Stimulated activated CD8-positive, alpha-beta memory T cell treated with anti-CD3 and anti-CD28 coated beads, Interleukin-4, amount 100 ng/mL, for 1 hour (primary cell): ENCODE measurements at places on chromosomes 6 and 20.

DNA sequence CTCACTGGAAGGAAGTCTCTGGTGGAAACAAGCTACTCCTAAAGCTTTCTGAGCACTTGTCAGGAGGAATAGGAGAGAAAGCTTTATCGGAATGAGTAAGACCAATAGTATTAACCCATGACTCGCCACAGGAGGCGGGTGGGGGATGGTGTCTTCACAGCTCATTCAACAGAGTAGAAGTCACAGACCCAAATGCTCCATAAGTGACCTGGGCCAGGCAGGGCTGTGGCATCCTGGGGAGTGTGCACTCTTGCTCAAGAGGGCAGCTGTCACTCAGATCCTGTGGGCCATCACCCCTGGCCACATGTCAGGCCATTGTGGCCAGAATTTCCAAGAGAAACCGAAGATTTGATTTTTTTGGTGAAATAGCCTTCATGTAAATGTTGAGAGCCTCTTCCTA, 116.0 kb downstream of the SYCP2 start:
- no peak for DNase-seq

DNA sequence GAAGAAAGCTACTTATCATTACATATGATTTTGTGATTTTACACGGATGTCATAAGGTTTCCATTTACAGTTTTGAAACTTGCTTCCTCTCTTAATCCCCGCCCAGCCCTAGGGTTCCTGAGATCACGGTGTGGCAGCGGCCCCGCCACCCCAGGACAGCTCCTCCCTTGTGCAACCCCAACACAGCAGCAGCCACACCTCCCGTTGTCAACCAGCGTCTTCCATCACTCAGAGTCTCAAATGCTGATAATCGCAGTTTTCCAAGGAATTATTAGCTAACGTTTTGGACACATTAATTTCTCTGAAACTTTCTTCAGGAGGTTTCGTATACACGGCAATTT, 204.8 kb downstream of the THBS2 start:
- no peak for DNase-seq

GRCh38 chr6:21067521-21067920, 526.0 kb upstream of the SOX4 start:
- DNase-seq: no peak

- no peak for DNase-seq
Measured at GRCh38 chr6:24428615-24429014, 25.9 kb downstream of the MRS2 start.

DNA sequence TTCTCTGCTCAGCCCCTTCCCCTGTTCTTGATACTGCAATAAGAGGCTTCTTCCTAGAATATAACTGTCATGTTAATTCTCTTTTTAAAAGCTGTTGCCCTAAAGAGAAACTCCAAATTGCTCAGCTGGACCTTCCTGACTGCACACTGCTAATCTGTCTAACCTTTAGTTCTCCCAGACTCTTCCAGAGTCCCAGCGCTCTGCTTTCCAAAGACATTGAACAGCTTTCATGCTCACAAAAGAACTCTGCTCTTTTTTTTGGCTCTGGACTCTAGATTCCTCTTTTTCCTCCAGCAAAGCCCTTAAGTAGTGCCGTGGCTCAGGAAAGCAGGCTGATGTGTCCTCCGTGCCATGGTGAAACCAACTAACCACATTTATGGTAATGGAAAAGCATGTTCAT, 356.6 kb upstream of the RSPO3 start:
- no peak for DNase-seq

GRCh38 chr6:158963020-158963808, 36.8 kb downstream of the RSPH3 start:
- no peak for DNase-seq

- DNase-seq: no peak
Measured at GRCh38 chr20:20365480-20366161, 2.3 kb upstream of the INSM1 start.

- DNase-seq: no peak
Measured at GRCh38 chr20:50034567-50035180, 51.9 kb downstream of the SNAI1 start.
